ENCODE measurements at places on chromosomes 13 and 19. TPM values are rescaled to one million over a fixed set of nuclear protein-coding genes. Genes with fewer than 3 reads are reported as not detected.

Gene RDH8
- not detected for total RNA-seq

Gene PRODH2
- total RNA-seq, result not detected

Gene CGB1
- total RNA-seq, result not detected

Gene JUND
- total RNA-seq, result 1,101 TPM

Gene NKG7
- 9.9 TPM for total RNA-seq
